ENCODE measurements at places on chromosomes 5 and 9.

- DNase-seq = peak; percentile 39
Measured at GRCh38 chr9:93020771-93021670, 37.5 kb upstream of the SUSD3 start.

DNA sequence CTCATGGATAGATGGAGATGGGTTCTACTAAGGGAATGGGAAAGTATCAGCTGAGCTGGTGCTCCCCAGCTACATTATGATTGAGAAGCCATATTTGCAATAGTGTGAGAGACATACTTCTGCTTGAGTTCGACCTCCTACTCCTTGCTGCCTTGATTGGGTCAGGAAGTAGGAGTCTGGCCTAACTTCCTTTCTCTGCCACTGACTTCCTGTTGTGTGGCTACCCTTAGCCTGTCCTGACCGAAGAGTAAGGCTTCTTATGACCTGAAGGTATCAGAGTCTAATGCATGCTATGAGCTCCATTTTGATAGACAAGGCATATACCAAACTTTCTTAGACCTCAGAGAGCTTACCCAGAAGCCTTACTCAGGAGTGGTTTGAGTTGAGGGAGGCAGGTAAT is 53.9 kb downstream of the OSTF1 start:
- no peak for DNase-seq

DNA sequence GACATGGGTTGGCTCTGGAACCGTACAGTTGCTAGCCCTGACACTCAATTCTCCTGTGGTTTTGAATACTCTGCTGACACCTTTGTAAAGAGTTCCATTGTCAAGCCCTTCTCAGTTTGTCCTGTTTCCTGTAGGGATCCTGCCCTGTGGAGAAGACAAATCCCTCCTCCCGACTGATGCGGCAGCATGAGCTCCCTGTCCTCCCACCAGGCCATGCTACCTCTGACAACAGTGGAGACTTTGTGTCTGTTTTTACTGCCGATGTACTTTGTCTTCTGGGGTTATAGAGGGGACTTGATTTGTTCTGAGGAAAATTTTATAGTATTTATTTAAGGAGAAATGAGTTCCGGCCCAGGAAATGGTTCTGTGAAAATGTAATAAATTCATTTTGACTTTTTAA is 57.8 kb downstream of the PRLR start:
- DNase-seq = no peak

DNA sequence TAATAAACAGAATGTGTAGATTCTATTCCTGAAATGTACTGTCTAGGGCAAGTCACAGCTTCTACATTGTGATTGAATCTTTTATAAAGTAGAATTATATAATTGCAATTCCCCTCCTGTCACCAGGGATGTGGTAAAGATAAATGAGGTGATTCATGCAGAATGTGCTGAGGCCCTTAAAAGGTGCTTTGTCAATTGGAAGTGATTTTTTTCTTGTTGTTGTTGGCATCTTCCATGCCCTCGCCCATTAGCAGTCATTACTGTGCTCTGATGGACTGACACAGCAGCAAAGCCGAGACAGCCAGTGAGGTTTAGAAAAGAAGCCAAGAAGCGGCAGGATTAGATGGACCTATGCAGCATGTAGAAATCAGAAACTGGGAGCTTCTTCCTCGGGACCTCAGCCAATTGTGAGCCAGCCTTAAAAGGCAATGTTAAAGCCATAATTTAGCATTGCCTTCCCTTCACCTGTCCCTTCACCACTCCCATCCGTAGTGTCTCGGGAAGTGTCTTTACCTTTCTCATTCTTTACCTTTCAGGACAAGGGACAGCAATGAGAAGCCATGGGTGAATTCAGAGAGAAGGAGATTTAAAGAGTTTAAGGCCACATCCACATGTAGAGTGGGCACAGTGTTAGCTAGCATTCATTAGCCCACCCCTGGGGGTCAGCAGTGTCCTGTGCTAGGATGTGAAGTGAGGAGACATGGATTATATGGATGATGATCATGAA is 257.8 kb downstream of the PLK2 start:
- no peak for DNase-seq

DNA sequence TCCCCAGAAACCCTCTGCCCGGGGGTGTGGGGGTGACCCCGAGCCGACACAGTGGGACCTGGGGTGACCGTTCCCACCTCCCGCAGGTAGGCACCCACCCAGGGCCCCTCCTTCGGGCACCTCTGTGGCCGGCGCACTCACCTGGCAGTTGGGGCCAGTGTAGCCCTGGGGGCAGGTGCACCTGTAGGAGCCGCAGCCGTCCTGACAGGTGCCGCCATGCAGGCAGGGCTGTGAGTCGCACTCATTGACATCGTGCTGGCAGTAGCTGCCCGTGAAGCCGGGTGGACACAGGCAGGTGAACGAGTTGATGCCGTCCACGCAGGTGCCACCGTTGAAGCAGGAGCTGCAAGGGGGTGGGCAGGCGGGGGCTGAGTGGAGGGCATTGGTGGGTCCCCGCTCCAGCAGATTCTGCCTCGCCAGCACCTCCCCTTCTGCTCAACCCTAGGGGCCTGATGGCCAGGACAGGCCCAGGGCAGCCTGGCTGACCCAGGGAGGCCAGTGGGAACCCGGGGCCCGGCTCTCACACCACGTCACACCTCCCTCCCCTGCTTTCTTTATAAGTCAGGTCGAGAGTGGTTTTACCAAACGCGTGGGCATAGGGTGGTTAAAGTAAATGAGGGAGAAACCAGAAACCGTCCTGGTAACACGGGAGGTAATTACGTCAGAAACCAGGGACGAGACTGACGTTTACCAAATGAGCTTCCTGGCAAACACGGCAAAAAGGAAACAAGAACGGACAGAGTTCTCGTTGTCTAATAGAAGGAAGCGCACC is 26.1 kb upstream of the SEC16A start:
- no peak for DNase-seq

- DNase-seq = no peak
Measured at GRCh38 chr9:84499969-84500582, 159.5 kb upstream of the SLC28A3 start.

GRCh38 chr5:32074401-32074800 is 99.7 kb downstream of the GOLPH3 start:
- no peak for DNase-seq

GRCh38 chr9:133955821-133956411 is 36.2 kb downstream of the VAV2 start:
- DNase-seq = no peak

- DNase-seq = no peak
Measured at GRCh38 chr9:108671176-108671575, 184.6 kb downstream of the ACTL7B start.

- DNase-seq = no peak
Measured at GRCh38 chr9:137373611-137373980, 49.4 kb downstream of the EXD3 start.

GRCh38 chr9:5416953-5417352 is 20.8 kb downstream of the PLGRKT start:
- DNase-seq = no peak

GRCh38 chr9:121538221-121538620 is 38.6 kb upstream of the GGTA1 start:
- no peak for DNase-seq

- DNase-seq = no peak
Measured at GRCh38 chr5:135600971-135601381, 22.2 kb upstream of the CXCL14 start.

DNA sequence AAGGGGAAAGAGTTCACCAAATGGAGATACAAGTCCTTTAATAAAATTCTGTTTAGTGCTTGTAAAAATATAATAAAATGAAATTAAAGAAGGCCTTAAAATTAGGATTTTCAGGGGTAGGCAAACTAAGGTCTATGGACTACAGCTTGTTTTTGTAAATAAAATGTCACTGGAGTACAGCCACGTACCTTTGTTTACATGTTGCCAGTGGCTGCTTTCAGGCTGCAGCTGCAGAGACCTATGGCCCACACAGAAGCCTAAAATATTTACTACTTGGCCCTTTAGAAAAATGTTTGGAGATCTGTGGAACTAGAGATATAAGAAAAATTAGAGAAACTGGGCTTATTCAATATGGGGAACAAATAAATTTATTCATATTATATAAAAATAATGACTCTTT is 122.8 kb downstream of the RPS23 start:
- DNase-seq = no peak
